NAMALWA (cell line): ENCODE measurements at places on chromosomes 3 and 15.
A peak's percentile ranks its signal among the peaks of the same experiment; 100 is the strongest.

- no peak for DNase-seq
Observed at GRCh38 chr15:41932511-41933289, 38.8 kb upstream of the SPTBN5 start.

DNA sequence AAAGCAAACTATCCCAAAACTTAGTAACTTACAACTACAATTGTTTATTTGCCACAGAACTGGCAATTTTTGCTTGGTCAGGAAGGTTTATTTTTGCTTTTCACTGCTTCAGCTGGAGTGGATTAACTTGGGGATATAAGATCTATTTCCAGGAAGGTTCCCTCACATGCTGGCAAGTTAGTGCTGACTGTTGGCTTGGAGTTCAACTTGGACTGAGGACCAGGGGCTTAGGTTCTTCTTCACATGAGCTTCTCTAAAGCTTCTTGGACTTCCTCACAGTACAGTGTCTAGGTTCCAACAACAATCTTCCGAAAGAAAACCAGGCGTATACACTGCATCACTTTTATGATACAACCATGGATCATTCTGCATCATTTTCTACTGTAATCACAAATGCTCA lies 264.4 kb downstream of the CHL1 start:
- no peak for DNase-seq

DNA sequence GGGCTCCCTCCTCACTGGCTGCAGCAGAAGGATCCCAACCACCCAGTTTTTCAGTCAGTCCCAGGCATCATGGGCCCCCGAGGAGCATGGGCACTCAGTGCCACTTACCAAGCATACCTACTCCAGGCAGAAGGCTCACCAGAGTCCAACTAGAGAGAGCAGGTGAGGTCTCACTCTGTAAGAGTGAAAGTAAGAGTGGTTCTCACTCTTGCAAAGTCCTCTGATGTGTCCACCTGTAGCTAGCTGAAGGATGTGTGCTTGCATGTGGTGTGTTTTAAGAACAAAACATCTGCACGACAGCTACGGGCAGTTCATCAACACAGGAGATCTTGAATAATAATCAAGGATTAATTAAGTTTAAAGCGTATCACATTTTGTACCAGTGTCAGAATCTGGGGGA lies 49.7 kb downstream of the CCK start:
- no peak for DNase-seq

GRCh38 chr3:186216900-186217819 lies 108.3 kb upstream of the ETV5 start:
- DNase-seq, result no peak

- DNase-seq, result no peak
Observed at GRCh38 chr3:113057117-113057516, 66.3 kb downstream of the GTPBP8 start.

GRCh38 chr15:88664151-88664778 lies 25.4 kb downstream of the ISG20 start:
- DNase-seq, result peak; percentile 45

- DNase-seq, result no peak
Observed at GRCh38 chr3:43883729-43884396, 193.1 kb downstream of the ABHD5 start.

GRCh38 chr3:109532257-109533216 lies 195.2 kb upstream of the DPPA4 start:
- peak; percentile 34 for DNase-seq

DNA sequence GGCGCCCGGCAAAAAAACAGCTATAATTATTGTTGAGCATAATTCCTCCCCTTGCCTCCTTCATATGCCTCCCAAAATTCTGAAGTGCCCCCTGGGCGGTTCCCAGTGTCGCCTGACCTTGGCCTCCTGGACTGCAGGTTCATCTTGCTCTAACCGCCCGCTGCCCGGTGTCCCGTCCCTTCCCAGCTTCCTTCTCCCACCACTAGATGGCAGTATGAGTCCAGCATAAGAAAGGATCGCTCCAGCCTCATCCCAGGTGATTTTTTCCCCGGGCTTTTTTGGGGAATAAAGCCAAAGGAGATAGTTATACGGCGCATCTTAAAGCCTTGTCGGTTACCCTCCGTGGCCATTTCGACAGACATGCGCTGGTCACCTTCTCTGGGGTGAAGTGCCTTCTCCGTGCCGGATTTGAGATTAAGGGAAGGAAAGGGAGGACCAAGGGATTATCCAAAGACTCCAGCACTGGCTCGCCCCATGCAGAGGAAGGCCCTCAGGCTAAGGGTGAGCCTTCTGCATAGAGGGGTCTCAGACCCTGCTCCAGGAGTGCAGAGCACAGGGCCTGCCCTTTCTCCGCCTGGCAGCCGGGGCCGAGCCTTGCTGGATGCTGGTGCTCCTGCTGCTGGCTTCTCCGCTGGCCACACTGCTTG lies 45.8 kb upstream of the TRA2B start:
- DNase-seq, result peak; percentile 56

- no peak for DNase-seq
Observed at GRCh38 chr15:41401904-41402267, 410 bp downstream of the NDUFAF1 start.

DNA sequence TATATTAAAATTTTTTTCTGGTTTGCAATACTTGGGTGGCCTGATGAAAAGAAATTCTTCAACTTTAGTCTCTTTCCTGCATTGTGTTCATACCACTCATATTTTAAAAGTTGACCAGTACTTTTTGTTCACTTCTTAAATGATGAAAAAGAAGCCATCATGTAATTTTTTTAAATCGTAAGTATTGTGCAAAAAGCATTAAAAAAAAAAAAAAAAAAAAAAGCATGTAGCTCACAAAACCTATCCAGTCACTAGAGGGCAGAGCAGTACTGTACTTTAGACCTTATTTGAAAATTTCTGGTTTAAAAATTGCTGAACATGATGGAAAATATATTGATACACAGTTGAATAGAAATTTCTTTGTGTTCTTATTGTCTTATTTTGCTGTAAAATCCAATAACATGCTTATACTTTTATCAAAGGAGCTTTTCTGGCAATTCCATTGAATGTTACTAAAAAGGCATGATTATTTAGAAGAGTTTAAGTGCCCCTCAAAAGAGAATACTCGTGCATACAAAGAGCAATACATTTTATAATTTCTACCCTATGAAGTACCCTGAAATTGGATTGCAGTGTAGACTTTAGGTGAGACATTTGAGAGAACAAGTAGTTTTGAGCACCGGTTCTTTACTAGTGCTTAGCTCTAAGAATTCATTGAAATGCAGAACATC lies 137.7 kb downstream of the BBX start:
- DNase-seq, result peak; percentile 63

DNA sequence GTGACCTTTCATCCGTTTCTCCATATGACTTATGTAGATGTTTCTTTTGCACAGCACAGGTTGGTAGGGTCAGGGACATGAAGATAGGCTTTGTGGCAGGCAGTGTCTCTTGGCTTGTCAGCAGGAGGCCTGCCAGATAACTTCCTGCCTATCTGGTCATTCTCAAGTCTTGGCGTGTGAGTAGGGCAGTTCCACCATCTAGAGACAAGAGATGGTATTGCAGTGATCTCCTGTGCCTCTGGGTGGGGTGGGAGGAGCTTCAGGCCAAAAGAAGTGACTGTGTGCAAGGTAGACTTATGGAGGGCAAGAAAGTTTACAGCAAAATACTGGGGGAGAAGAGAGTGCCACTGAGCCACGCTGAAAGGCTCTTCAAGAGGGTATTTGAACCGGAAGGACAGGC lies 11.0 kb downstream of the TEX264 start:
- peak; percentile 84 for DNase-seq

DNA sequence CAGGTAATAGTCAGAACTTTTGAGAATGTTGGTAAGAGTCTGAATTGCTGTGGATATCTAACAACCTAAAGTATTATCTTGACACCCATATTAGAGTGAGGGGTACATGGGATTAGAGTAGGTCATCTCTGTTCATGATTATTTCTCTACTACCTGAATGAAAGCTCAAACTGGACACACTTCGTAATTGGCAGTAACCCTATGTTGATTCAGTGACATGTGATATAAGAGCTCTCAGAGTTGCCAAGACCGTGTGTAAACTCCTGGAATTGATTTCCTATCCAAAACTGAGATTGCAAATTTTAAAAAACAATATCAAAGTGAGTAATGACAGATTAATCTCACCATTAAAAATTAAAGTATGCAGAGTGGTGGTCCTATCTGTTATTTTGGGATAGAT lies 214.8 kb upstream of the ARHGEF26 start:
- DNase-seq, result no peak

GRCh38 chr15:40407330-40407990 lies 1.9 kb downstream of the IVD start:
- DNase-seq, result peak; percentile 59

DNA sequence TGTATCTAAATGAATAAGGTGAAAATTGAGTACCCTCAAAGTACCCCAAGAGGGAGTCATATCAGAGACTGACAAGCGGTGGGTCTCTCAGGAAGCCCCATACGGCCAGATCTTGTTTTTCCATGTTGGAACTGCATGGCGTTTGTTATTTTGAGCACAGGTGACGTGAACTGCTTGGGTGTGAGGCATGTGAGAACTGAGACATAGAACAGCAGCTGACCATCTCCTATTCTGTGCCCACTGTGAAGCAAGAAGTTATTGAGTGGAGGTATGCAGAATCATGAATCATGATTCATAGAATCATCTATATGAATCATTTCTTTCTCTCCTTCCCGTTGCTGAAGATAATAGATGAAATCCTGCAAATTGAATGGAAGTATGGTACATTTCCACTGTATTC lies 4.6 kb downstream of the VPS8 start:
- DNase-seq, result no peak

- DNase-seq, result no peak
Observed at GRCh38 chr3:20890111-20890519, 704.1 kb upstream of the SGO1 start.

DNA sequence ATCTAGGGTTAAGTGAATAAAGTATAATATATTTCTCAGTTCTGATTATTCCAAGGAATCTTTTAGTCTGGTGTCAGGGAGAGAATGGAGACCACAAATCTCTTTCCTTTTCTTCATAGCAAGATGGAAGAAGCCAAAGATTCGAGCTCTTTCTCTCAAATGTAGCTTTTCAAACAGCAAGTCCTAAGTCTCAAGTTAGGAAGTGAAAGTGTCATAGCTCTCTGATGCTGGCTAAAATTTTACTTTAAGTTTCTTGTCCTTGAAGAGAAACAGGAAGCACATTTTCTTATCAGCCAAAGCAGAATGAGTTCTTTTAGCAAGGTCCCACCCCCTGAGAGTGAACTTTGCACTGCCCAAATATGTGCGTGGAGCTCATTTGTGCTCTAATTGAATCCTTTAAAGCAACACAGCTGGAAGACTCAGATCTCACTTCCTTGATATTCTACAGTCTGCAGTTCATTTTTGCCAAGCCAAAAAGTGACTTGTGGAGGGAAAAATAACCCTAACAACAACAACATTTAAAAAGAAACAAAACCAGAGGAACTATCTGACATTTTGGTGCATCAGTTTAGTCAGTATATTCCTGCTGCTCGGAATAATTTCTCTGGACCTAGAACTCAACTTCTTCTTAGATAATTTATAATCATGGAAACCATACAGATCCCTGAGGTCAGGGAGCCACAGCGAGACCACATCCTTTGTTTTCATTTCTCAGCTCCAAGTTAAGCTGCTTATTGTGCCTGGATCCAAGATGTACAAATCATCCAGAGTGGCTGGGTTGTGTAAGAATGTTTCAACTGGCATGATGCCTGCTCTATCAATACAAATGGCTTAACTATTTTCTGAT lies 238.7 kb upstream of the P2RY1 start:
- peak; percentile 81 for DNase-seq

GRCh38 chr3:24087469-24087868 lies 142.4 kb downstream of the NR1D2 start:
- no peak for DNase-seq

DNA sequence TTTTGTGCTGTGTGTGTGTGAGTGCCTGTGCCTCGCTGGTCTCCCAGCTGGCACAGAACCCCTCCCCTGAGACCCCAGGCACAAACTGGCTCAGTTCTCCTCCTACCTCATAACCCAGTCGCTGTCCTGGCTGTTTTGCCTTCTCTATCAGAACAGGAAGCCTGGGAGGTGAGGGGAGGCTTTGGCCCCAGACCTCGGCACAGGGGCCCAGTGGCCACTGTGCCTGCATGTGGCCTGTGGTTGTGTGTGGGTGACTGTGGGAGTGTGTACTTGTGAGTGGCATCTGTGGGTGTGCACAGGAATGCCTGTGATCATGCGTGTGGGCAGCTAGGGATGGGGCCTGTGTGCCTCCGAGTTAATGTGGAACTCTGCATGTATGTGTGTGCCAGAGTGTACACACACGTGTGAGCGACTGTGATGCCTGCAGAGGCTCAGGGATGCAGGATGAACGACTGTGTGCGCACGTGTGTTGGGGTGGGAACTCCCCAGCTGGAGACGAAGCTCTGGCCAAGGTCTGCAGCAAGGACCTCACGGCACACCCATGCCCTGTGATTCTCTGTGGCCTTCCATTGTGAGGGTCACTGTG lies 32.3 kb downstream of the PSTPIP1 start:
- no peak for DNase-seq

DNA sequence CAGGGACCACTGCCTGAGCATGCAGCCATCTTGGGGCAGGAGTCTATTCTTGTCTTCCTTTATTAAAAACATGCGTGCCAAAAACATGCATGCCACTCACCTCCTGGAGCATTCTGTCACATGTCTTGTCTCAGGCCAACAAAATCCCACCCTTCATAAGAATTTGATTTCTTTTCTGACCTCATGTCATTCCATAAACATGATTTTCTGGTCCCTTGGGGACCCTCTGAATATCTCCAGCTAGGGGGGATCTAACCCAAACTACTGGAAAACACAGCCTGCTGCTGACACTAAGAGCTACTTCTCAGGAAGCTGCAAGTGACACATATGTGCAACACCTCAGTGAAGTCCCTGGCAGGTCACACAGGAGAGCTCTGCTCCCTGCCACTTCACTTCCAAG lies 26.8 kb upstream of the NOX5 start:
- no peak for DNase-seq

DNA sequence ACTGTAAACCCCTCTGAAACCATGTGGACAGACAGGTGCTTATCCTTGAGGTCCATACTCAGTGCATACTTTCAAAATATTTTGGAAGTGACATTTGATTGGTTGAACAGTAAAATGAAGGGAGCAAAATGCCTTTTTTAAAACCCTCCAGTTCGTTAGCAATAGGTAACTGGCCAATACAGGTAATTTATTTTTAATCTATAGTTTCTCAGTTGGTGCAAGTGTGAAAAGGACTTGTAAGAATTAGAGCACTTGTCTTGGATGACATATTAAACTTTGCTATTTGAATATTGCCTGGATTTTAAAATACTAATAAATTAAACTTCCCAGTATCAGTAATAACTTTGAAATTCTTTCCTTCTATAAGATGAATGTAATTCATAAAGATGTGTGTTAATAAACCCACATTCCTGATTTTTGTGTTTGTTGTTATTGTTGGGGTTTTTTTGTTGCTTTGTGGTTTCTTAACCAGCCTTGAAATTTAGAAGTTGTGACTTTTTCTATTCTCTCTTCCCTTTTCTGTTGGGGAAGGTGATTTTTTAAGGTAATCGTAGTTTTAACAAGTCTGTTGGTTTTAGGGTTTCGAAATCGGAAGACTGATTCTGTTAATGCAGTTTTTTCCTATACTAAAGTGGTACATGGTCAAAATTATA lies 90.0 kb downstream of the STT3B start:
- no peak for DNase-seq

GRCh38 chr15:99212406-99212805 lies 37.0 kb downstream of the TTC23 start:
- DNase-seq, result no peak

- DNase-seq, result no peak
Observed at GRCh38 chr3:62319570-62320243, 53.6 kb downstream of the FEZF2 start.

GRCh38 chr15:99250001-99250400 lies 620 bp upstream of the TTC23 start:
- DNase-seq, result no peak
